ENCODE measurements at places on chromosomes 12 and 14.
A peak's percentile ranks its signal among the peaks of the same experiment; 100 is the strongest.

- peak; percentile 67 for DNase-seq
Measured at GRCh38 chr12:93572712-93573551, 457 bp downstream of the SOCS2 start.

GRCh38 chr12:69404851-69405565 lies 45.5 kb downstream of the YEATS4 start:
- DNase-seq, result no peak

DNA sequence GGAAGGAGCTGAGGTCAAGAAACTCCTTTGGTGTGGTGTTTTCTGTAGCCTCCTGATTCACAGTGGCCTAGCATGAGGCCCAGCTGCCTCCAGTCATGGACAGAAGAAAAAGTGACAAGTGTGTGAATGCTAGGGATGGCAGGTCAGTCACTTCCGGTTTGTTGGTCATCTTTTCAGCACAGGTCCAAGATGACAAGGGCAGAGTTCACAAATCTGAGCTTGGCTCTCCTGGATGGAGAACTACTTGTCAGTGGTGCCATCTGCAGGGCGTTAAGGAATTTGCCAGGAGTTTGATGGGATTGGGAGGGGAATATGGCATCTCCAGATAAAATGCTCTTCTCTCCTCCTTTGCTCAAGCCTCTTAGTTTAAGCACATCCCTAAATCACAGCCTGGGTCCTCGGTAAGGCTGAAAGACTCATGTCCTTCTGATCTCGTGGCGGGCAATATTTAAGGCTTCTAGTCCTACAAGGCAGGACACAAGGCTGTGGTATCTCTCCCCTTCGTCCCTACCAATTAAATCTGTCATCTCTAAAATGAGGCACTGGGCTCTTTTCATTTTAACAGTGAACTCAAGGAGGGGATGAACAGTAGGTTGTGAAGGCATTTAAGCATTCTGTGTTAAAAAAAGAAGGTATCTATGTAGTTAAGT lies 10.0 kb downstream of the TUBA1B start:
- no peak for DNase-seq

GRCh38 chr14:100645196-100645981 lies 58.2 kb upstream of the BEGAIN start:
- DNase-seq, result peak; percentile 72

GRCh38 chr14:72420749-72421474 lies 473.0 kb downstream of the DPF3 start:
- peak; percentile 76 for DNase-seq

DNA sequence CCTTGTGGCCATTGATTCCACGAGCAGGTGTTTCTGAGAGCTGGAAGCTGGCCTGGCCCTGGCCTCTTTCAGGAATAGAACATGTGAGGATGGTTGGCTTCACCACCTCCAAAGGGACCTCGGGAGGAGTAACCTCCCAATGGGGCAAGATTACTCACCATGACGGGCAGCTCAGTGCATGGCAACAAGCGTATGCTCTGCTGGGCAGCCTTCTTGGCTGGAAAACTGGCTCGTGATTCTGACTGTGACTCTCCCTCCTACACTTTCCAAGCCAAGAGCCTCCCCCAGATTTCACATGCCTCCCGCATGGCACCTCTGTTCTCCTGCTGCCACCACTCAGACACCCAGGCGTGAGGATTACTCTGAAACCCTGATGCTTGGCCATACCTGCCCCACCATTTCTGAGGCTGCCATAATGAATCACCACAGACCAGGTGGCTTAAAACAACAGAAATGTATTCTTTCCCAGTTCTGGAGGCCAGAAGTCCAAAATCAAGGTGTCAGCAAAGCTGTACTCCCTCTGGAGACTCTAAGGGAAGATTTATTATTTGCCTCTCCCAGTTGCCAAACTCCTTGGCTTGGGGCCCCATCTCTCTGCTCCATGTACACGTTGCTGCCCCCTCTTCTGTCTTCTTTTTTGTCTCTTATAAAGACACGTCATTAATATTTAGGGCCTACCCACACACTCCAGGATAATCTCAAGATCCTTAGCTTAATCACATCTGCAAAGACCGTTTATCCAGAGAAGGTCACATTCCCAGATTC lies 215.9 kb downstream of the CHST11 start:
- DNase-seq, result peak; percentile 66

DNA sequence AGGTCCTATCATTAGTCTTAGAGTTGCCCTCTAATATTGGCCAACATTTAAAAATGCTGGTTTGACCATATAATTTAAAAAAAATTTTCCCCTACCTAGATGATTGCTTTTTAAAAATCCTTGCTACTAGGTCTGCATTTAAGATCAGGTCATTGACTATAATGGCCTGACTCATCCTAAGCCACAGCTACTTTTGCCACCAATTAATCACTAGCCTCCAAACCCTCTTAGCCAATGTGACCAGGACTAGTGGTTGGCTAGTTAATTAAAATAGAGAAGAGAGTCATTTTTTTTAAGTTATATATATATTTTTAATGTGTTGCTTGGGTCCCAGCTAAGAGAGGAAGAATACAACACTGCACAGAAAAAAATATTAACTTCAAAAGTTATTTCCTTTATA lies 57.5 kb downstream of the SOS2 start:
- DNase-seq, result no peak

DNA sequence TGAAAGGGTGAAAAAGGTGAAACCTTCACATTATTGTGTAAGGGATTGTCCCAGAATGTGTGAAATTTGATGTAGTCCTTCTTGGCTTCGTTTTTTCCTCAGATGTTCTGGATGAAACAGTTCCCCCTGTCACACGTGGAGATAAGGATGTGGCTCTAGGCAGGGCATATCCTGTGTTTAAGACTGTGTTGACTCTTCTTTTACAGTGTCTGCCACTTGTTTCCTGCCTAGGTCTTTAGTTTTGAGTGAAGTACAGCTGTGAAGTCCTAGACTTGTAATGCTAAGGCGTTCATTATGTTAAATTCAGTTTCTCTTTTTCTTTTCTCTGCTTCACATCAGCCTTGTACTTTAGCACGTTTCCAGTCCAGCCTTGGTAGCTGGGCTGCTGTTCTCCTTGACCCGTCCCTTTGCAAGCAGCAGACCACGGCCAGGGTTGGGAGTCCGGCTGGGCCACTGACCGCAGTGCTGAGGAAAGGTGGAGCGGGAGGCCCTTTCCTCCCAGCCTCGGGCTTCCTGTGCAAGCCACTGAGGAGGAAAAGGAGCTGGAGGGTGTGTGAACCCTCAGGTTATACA lies 59.1 kb downstream of the RASSF3 start:
- DNase-seq, result peak; percentile 25

GRCh38 chr12:1501695-1502378 lies 92.5 kb downstream of the FBXL14 start:
- no peak for DNase-seq

- DNase-seq, result no peak
Measured at GRCh38 chr14:31788340-31788739, 227.1 kb downstream of the NUBPL start.

DNA sequence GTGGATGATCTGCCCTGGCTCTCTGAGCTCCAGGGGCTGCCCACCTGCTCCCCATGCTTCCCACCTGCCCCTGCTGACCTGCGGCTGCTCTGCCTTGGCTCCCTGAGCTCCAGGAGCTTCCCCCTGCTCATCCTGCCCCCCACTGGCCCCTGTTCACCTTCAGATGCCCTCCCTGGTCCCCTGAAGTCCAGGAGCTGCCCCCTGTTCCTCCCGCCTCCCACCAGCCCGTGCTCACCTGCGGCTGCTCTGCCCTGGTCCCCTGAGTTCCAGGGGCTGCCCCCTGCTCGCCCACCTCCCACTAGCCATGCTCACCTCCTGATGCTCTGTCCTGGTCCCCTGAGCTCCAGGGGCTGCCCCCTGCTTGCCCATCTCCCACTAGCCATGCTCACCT lies 219.7 kb downstream of the TMEM121 start:
- no peak for DNase-seq

GRCh38 chr12:41589878-41590277 lies 401.8 kb downstream of the PDZRN4 start:
- DNase-seq, result no peak

- no peak for DNase-seq
Measured at GRCh38 chr12:98002887-98003493, 512.4 kb upstream of the TMPO start.

DNA sequence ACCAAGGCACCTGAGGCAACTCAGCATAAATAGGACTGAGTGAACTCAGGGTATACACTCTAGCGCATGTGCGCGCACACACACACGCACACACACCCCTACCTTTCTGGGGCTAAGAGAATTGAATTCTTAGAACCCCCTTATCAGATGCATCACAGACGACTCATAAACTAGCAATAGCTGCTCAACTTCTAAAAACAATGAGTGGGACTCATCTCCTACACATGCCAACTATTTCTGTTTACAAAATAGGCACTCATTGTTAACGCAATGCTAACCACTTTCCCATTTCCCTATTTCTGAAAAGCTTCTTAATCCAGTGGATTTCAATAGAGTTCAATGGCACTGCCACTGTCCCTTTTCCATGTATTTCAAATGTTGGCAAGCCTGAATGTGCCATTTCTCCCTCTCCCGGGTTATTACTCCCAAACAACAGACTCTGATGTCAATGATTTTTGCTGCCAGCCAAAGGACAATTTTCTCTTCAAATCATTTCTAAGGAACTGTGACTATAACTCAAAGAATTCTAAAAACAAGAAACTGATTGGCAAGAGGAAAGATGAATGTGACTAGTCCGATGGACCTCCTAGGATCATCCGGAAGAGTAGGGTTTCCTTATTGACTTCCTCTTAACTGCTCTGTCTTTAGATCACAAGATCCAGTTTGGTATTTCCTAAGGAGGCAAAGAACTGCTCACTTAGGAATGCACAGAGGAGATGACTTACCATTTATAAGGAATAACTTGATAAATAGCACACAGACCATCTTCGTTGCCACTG lies 48.8 kb downstream of the SLC38A1 start:
- DNase-seq, result no peak

DNA sequence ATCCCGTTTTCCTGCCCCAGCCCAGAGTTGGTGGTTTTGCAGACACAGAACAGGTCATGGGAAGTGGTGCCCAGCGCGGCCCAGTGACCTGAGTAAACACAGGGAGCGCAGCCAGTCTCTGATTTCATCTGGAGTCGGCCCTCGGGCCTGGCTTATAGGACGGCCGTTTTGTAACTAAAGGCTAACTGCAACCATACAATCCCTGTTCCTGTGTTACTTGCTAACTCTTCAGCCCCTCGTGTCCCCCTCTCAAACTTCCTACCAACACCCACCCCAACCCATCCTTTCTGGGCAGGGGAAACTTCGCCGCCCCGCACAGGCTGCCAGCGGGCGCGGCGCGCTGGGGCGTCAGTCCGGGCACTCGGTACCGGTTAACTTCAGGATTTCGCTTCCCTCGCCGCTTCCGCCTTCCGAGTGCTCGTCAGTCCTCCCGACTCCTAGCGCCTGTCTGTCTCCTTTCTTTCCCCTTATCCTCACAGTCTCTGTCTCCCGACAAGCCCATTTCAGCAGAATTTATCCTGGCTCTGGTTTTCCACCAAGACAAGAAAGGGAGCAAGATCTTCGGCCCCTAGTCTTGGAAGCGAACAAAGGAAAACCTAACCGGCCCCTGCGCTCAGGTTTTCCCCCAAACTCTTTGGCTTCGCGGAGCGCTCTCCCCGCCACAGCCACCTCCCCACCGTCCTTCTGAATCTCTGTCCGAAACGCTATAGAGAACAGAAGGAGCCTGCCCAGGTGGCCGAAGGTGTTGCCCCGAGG lies 2.0 kb downstream of the SIX1 start:
- DNase-seq, result peak; percentile 87

DNA sequence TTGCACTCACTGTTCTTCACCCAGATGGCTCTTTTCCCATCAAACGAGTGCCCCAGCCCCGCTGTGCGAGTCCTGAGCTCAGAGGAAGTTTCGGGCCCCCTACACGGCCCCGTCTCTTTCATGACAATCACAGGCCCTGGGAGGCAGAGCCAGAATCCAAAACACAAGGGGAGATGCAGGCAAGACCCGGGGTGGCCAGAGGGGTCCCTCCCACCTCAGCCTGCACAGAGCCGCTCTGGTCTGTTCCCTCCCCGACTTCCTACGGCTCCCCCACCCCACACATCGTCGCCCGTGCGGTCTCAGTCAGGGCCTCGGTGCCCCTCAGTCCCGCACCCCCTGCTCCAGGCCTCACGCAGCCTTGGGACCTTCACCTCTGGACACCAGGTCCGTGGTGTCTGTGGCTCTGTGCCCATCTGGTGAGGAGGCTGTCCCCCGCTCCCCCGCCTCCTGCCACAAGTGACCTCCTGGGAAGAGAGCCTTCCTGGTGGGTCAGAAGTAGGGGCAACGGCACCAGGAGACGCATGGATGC lies 8.9 kb downstream of the GPR132 start:
- DNase-seq, result no peak

GRCh38 chr12:107288414-107289127 lies 195.2 kb upstream of the CRY1 start:
- no peak for DNase-seq

GRCh38 chr12:77999074-77999715 lies 168.5 kb downstream of the NAV3 start:
- no peak for DNase-seq

DNA sequence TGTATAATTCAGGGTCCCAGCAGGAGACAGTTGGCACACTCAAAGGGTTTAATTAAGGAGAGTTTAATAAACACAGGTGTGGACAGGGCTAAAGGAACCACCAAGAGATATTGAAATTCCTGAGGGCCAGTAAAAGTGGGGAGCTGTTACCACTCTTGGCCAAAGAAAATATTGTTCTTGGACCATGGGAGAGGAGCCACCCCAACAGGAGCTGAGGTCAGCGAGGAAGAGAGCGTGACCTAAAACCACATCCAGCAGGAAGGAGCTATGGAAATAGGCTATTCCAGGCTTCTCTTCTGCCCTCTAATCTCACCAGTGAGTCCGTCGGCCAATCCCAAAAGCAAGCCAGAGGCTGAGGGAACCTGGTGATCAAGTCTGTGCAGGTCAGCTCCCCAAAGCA lies 390.8 kb downstream of the MED13L start:
- no peak for DNase-seq

GRCh38 chr12:95458761-95459160 lies 15.2 kb upstream of the METAP2 start:
- no peak for DNase-seq

GRCh38 chr14:100644784-100645183 lies 57.6 kb upstream of the BEGAIN start:
- DNase-seq, result no peak

GRCh38 chr14:57549016-57549564 lies 55.4 kb upstream of the CCDC198 start:
- no peak for DNase-seq

DNA sequence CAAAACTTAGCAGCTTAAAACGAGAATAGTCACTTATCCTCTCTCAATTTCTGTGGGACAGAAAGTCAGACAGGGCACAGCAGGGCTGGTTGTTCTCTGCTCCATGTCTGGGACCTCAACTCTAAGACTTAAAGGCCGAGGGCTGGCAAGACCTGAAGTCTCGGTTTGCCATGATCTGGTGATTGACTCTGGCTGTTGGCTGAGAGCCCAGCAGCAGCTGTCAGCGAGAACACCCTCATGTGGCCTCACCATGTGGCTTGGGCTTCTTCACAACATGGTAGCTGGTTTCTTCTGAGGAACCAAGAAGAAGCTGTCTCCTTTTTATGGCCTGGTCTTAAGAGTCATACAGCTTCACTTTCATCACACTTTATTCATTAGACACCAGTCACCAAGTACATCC lies 1.7 kb upstream of the VASH1 start:
- no peak for DNase-seq

GRCh38 chr14:53032838-53033390 lies 82.1 kb upstream of the FERMT2 start:
- no peak for DNase-seq

GRCh38 chr12:68924546-68924945 lies 8.4 kb downstream of the CPM start:
- DNase-seq, result no peak
